ENCODE measurements at places on chromosomes 2 and 18. TPM values are rescaled to one million over a fixed set of nuclear protein-coding genes. Genes with fewer than 3 reads are reported as not detected.

ASXL3 gene
- total RNA-seq: not detected

ZNF24 gene
- 57.4 TPM for total RNA-seq

MARCHF7 gene
- 91.4 TPM for total RNA-seq

MRPL30 gene
- total RNA-seq: 41.8 TPM

KLHL14 gene
- total RNA-seq: 0.05 TPM

EVA1A gene
- total RNA-seq: 0.38 TPM

TMEM17 gene
- 0.32 TPM for total RNA-seq

POTEJ gene
- not detected for total RNA-seq

PROKR1 gene
- not detected for total RNA-seq

FOXD4L1 gene
- total RNA-seq: 0.12 TPM

RAB17 gene
- total RNA-seq: not detected

SLC38A11 gene
- not detected for total RNA-seq

DNA sequence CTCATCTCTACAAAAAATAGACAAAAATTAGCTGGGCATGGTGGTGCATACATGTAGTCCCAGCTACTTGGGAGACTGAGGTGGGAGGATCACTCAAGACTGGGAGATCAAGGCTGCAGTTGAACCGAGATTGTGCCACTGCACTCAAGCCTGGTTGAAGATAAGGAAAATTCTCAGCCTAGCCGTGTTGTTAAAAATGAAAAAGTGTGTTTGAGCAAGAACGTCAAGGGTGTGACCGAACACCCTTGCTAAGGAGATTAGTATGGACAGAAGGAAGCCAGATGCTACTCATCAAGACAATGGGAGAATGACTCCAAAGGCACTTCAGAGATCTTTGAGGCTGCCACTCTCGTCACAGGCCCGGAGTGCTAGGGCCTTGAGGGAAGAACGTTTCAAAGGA lies 70.0 kb upstream of the NDUFV2 start:
- no peak for DNase-seq

GRCh38 chr2:219171231-219171651 lies 1.4 kb upstream of the SLC23A3 start:
- peak; percentile 47 for DNase-seq

DNA sequence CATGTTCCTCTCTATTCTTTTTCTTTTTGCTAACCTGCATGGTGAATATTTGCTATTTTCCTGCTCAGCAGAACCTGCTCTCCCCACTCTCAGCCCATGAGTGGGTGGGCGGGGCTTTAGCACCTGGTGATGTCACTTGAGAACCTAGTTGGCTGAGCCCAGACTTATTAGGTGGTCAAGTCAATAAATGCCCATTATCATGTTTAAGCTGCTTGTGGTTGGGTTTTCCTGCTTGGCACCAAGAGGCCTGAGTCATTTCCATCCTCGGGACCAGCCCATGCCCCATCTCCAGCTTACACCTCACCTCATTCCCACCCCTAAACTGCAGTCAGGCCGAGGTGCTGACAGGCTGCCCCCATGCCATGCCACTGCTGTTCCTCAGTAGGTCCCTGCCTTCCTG lies 226.6 kb downstream of the ANKRD30B start:
- DNase-seq: no peak

GRCh38 chr18:27653247-27653646 lies 468.1 kb upstream of the CHST9 start:
- DNase-seq: no peak

- no peak for DNase-seq
Measured at GRCh38 chr2:140064243-140064642, 1284.1 kb upstream of the NXPH2 start.

DNA sequence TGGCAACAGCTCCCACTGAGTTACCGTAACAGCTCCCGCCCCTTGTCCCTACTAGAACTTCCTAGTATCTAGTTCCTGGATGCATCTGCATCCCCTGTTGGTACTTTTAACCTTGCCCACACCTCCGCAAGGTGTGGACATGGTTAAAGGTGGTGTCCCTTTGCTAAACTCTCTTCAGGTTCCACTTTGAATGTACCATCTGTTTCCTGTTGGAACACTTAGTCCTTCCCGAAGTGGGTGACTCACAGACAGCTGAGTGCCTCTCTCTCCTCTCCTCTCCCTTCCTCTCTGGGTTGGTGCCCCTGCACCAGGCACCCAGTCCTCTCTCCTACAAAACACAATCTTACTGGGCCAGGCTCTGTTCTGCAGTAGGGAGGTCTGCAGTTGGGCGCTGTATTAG lies 19.6 kb upstream of the REL start:
- no peak for DNase-seq

DNA sequence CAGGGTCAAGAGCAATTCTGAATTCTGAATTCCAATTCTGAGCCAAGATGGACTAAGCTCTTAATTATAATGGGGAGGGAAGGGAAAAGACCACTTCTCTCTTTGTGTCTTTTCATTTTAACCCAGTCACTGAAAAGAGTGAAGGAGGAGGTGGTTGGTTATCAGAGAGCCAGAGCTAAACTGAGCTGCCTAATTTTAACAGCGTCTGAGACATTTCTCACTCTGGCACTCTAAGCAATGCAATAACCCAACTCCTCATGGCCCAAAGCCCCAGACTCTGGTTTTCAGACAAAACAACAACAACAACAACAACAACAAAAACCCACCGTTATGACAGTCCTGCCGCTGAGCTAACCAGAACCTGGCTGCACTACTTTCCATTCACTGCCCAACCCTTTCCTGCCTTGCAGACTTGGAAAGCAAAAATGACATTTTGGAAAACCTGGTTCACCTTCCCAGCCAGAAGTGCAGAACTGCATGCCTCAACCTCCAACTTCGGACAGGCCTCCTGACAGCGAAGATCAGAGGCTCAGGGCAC lies 1.0 kb downstream of the CHST10 start:
- no peak for DNase-seq

DNA sequence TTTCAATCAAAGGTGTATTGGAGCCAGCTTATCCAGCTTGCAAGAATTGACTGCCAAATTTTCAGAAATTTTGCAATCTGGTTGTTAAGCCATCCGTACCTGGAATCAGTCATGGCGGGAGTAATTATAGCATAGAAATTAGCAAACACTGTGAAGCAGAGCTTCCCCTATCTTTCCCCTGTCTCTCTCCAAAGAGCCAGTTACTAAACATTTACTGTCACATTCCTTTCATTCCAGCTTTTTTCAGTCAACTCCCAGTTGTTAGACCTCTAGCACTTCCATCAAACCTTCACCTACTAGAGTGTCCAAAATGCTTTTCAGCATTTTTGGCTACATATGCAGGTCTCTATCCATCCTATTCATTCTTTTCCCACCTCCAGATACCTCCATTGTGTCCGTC lies 137.4 kb downstream of the MC4R start:
- DNase-seq: no peak

DNA sequence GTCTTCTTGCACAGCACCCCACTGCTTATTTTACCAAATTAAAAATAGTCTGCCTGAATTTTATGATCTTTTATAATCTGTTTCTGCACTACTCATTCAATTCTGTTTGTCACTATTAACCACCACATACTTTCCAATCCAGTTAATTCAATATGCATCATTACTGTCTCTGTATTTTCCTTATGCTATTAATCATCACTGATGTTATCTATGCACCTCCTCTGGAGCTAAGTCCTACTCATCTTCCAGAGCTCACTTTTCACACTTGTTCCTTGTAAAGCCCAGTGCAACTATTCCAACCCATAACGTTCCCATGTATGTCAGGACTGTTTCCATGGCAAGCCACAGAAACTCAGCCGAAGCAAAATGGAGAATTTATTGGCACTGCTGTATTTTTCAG lies 713.6 kb downstream of the PLCL1 start:
- no peak for DNase-seq

DNA sequence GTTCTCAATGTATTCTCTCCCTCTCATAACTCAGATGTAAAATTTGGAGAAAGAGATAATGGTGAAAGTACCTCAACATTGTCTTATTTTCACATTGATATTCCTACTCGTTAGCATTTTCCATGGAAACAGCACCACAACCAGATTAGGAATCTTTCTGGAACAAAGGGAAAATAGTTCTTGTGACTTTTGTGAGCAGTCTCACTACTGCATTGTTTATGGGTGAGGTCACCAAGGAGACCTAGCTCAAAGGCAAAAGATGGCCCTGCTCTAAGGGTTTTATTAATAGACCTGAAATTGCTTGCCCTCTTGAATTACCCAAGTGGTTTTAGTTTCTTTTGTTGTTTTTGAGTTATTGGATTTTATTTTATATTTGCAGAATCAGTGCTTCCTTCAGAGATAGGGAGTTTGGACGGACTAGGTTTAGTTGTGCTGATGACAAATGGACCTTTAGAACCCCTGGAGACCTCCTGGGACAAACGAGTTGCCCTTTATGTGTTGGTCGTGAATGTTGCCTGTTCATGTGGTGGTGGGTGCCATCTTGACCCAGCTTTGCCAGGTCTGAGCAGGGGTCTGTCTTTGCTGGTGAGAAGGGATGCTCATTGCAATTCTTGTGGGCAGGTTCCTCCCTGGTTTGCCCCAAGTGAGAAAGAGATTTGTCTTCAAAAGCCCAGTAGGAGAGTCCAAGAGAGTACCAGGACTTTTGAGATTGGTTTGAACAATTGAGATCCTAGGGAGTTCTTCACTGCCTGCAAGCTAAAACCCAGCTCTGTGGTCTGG lies 58.1 kb downstream of the INPP4A start:
- DNase-seq: no peak

- no peak for DNase-seq
Measured at GRCh38 chr2:8457699-8458502, 224.0 kb upstream of the ID2 start.

DNA sequence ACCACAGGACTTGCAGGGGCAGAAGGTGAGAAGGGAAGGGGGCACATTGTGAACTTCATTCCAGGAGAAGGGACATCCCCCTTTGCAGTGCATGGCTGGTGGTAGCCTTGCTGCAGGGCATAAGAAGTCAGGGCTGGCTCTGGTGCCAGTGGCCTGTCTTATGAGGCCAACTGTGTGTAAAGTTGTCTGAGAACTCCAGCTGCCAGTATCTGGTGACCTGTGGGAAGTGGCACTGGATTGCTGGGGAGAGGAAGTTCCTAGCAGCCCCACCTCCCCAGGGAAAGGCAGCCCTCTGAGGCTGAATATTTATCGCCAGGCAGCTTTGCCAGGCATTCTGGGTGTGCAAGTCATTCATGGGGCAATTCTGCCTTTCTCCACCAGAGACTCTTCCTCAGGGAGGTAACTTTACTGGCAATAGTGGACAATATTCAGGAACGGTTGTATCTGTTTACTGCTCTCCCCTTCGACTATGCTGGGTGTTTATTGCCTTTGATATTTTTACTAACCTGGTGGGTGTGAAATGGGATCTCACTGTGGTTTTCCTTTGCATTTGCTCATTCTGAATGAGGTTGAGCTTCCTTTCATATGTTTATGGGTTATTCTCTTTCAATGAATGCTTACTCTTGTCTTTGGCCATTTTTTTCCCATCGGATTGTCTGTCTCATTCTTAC lies 12.3 kb downstream of the TRPM8 start:
- DNase-seq: no peak

- no peak for DNase-seq
Measured at GRCh38 chr2:96204836-96205624, 3.6 kb downstream of the STARD7 start.

- no peak for DNase-seq
Measured at GRCh38 chr2:29272311-29272710, 157.1 kb downstream of the CLIP4 start.

- DNase-seq: no peak
Measured at GRCh38 chr18:24427484-24427883, 1.0 kb downstream of the IMPACT start.

- no peak for DNase-seq
Measured at GRCh38 chr18:12310762-12311161, 2.7 kb downstream of the TUBB6 start.

GRCh38 chr2:216773072-216773471 lies 77.7 kb upstream of the IGFBP5 start:
- no peak for DNase-seq

GRCh38 chr2:100064165-100064564 lies 78.2 kb downstream of the AFF3 start:
- no peak for DNase-seq

- no peak for DNase-seq
Measured at GRCh38 chr2:124316881-124317605, 292.0 kb downstream of the CNTNAP5 start.

DNA sequence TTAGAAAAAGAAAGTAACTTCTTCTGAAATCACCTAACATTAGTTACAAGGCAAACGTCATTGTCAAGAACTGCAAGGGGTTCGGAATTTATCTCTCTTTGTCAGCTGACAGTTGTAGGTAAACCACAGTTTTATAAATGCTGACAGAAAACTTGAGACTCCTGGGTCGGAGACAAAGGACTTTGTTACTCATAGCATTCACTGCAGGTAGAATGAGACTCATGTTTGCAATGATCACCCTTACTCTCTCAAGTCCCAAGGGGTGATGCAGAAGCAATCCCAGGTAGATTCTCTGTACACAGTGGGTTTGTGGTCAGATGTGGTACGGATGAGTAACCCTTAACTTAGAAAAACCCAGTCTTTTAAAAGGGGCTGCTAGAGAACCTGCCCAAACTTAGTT lies 757.8 kb downstream of the TRIB2 start:
- no peak for DNase-seq

GRCh38 chr18:62937065-62937464 lies 221.7 kb downstream of the PHLPP1 start:
- no peak for DNase-seq

DNA sequence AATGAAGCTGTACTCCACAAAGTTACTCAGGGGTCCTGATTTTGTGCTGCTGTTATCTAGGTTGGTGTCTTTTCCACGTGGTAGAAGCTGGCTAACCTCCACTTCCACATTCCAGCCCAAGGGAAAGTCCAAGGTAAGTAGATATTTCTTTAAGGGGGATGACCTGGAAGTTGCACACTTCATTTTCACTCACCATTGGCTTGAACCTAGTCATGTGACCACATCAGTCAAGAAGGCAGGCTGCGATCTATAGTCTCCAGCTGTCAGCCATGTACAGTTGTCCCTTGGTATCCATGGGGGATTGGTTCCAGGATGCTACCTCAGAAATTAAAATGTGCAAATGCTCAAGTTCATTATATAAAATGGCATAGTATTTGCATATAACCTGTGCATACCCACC lies 31.9 kb upstream of the TGIF1 start:
- DNase-seq: no peak

DNA sequence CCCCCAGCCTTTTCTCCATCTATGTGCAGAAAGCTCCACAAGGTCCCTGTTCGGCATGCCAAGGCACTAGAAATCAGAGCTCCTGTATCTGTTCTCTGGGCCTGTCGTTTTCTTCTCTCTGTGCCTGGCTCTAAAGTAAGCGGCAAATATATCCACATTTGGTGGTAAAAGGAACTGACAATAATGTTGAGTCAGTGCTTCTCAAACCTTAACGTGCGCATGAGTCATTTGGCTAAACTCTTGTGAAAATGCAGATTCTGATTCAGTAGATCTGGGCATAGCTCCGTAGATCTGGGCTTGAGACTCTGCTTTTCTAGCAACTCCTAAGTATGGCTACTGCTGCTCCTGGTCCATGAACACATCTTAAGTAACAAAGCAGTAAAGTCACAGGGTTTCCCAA lies 16.5 kb upstream of the ACSL3 start:
- no peak for DNase-seq

Data from activated T-cell treated with anti-CD3 and anti-CD28 coated beads, Interleukin-2, amount 50 U/mL, for 72 hours (primary cell).